ENCODE measurements at places on chromosomes 5 and 9. TPM values are rescaled to one million over a fixed set of nuclear protein-coding genes. Genes with fewer than 3 reads are reported as not detected.

LHX6 gene
- total RNA-seq = 4.4 TPM

GRCh38 chr9:117744369-117744768 is 40.2 kb downstream of the TLR4 start:
- DNase-seq = no peak

DNA sequence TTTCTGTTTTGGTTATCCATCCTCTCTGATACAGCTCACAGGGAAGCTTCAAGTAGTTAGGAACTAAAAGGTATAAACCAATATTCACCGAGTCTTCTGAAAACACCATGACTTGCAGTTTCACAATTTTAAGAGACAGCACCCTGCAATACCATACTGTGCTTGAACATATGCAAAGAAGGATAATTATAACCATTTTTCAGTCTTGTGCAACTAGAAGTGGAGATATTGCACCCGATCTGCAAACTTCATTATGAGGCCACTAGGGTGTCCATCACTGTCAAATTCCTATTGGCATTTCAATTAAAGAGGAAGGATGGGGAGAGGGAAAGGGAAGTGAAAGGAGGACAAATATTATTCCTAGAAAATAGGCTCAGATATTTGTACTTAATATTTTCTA is 32.4 kb upstream of the CEP120 start:
- DNase-seq = no peak

WHRN gene
- total RNA-seq = 10.9 TPM
